ENCODE measurements at places on chromosomes 6 and 20. TPM values are rescaled to one million over a fixed set of nuclear protein-coding genes. Genes with fewer than 3 reads are reported as not detected.

Gene SLC22A3
- 2.1 TPM for total RNA-seq

Gene UBE2C
- total RNA-seq = 117 TPM

Gene SRSF3
- 372 TPM for total RNA-seq

DNA sequence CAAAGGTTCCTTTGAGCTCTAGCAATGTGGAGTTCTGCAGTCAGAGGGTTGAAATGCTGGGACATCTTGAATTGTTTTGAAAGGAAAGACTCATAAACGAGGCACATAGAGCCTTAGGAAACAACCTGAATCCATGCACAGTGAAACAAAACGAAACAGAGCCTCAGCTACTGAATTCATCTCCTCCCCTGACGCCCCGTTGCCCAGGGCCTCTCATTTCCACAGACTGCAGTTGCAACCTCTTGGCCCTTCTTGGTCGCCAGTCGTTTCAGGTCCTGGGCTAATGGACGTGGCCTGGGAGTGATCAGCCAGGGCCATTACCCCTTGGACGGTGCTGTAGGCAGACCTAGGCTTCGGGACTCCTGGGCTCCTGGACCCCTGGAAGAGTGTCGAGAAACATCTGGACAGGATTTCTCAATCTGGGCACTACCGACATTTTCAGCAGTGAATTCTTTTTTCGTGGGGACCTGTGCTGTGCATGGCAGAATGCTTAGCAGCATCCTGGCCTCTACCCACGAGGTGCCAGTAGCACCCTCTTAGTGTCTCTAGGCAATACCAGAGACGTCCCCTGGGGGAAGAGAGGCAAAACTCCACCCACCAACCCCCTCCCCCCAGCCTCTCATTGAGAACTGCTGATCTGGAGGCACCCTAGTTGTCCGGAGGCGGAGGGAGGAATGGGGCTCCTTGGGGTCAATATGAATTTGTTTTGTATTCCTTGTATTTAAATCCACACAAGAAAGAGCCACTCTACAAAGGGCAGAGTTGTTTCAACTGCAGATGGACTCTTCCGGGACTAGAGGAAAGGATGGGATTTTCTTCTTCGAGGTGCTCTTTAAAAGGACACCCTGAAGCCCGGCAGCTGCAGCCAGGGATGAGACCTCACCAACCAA is 50.2 kb downstream of the TMEM242 start:
- no peak for DNase-seq

- DNase-seq = no peak
These were observed 83.2 kb upstream of the FBXL4 start for GRCh38 chr6:99030915-99031314.

GRCh38 chr6:106981926-106982325 is 7.4 kb upstream of the CD24 start:
- no peak for DNase-seq

Gene NKX2-2
- total RNA-seq = 1.6 TPM

Gene SAMD3
- total RNA-seq = 1.7 TPM

DNA sequence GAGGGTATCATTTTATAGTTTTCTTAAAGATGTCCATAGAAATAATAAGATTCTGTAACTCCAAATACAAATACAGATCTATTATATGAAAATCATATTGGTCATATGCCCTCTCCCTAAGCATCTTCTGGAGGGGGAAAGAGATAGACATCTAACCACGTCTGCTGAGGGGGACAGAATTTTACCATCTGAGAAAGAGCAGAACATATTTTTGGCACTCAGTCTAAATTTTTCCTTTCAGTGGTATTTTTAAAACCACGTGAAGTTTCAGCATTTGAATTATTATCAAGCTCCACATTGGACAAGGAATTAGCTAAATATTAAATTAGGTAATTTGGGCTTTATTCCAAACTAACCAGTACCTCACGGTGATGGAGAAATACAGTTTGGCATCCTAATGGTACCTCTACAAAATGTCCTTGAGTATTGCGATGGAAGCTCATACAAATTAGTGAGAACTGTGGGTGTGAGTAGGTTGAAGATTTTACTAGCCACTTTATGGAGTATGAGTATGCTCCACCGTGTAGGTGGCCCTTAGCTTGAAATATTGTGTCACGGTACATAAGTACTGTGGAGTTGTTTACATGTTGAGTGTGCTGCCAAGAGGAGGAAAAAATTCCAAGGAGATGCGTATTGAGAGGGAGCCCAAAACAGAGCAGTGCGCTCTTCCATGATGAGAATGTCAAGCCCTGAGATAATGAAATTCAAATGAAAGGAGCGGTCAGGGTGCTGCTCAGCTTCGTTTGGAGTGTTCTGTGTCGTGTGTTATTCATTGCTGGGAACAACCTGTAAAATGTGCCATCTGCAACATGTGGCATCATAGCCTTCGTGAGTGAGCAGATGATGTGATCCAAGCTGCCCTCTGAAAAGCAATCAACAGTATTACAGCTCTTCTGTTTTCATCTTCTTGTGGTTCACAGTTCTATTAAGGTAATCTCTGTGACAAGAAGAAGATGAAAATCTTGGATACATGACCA is 48.4 kb upstream of the PHACTR2 start:
- DNase-seq = no peak

Gene SCUBE3
- total RNA-seq = 0.74 TPM

GRCh38 chr20:35772563-35773058 is 796 bp downstream of the PHF20 start:
- DNase-seq = no peak

Gene BMP7
- total RNA-seq = 3.2 TPM

Gene CGA
- not detected for total RNA-seq

DNA sequence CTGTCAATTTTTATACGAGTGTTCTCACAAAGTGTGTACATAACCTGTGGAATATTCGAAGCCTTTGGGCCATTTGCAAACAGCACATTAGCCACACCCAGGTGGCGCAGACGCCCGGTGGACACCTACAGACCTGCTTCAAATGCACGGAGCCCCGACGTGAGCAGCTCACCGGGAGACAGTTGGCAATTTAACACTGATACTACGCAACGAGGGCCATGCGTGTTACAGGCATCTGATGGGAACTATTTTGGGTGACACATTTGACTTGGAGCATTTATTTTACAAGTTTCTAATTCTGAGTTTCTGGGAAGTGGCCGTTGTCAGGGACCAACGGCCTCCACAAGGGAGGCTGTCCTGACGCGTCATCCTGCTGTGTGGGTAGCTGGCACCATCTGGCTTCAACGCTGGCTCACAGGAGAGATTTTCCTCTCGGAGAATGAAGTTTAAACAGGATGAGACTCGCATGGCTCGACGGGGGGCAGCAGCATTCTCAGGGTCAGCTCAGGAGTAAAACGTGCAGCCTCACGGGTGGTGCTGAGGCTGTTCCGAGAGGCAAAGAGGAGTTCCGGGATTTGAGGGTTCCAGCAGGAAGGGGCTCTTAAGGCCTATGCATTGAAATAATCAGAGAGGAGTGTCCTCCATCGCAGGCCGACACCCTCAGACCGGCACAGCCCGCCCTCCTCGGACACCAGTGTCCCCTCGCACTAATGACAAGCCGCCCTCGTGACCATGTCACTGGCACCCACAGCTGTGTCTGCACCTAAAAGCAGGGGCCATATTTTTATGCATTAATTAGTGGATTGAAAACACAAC is 207.4 kb downstream of the DLL1 start:
- no peak for DNase-seq
